Activated CD8-positive, alpha-beta memory T cell treated with anti-CD3 and anti-CD28 coated beads for 4 hours (primary cell): ENCODE measurements at places on chromosomes 4 and X.

DNA sequence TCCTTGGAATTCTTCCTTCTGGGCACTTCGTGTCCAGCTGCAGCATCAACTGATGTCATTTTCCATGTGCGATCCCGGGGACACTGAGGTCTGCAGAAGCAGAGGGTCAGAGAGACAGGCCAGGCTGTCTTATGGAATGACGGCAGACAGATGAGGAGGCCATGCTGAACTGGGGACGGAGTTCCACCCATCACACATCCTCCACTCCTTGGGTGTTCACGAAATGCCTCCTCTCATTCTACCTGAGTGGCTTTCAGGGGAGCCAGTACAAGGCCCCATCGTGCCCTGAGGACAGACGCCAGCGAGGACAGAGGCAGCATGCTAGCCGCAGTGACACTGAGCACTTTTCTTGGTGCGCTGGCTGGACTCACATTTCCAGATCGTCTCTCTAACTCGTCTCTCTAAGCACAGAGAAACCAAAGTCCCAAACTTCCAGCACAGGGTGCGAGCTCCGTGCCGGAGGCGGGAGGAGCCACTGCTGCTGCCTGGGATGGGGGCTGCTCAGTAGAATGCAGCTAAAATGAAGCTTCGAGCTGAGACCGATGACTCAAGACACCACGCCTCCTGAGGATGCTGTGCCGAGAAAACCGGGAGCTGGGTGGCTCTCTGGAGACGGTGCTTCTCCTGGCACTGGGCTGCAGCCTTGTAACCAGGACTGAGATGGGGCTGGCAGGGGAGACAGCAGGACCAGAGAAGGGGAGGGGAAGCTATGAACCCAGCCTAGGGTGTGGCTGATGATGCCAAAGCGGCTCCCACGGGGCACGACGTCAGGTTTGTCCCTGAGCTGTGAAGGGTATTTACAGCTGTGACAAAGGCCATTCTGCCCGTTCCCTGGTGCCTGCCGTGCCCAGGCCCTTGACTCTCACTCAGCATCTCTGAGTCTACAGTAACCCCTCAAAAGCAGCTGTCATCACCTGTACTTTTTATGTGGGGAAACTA lies 8.2 kb downstream of the ABLIM2 start:
- DNase-seq = no peak

DNA sequence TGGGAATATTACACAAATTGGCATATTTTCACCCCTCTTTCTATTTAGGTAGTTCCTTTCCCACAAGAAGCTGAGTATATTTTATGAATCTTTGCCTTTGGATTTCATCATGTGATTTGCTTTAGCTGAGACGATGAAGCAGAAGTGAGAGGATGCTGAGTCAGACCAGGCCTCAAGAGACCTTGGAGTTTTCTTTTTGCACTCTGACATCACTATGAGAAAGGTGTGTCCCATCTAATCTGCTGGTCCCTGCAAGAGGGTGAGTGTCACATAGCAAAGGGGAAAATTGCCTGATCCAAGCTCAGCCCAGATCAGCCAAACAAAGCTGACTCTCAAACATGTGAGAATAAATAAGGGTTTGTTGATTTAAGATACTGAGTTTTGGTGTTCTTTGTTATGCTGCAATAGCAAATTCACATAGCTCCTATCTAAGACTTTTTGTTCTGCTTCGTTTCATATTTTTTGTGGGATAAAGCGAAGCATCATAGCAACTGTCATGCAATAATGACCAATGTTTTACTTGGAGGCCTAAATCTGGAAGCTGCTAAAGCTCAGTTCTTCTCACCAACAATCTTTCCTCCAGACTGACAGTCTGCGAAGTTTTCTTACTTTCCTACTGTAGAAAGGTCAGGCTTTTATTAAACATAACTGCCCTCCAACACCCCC lies 176.9 kb downstream of the PDHA2 start:
- no peak for DNase-seq

- DNase-seq = no peak
These were observed 34.8 kb downstream of the ASMT start for GRCh38 chrX:1649621-1650020.

GRCh38 chrX:38112566-38112965 lies 106.2 kb downstream of the SYTL5 start:
- DNase-seq = no peak

DNA sequence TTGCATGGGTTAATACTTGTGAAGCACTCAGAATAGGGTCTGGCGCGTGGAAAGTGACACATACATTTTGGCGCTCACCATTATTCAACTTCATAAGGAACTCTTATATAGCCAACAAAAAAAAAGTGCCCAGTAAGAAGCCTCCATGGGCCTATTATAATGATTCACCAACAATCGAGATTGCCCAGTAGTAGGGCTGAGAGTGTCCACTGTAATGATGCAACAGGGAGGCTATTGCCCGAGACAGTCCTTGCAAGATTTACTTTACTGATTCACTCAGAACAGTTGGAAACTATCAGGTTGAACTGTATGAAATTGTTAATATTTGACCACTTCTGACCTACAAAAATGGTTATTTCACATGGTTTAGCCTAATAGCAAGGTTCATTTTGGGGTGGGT lies 86.0 kb downstream of the PJA1 start:
- no peak for DNase-seq

DNA sequence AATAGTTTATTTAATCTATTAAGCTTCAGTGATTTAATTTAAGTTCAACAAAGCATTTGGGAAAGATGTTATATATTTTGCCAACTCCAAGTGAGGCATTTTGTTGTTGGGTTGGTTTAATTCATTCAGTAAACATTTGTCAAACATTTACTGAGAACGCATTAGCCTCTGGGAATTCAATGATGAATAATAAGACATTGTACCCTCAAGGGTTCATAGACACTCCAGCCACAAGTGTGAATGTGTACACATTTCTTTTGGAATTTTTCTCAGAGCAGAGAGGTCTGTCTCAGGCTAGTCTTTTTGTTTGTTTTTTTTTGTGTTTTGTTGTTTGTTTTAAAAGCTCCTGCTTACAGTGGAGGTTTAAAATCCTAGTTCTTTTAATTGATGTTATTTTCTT lies 203.9 kb downstream of the SOWAHB start:
- no peak for DNase-seq

DNA sequence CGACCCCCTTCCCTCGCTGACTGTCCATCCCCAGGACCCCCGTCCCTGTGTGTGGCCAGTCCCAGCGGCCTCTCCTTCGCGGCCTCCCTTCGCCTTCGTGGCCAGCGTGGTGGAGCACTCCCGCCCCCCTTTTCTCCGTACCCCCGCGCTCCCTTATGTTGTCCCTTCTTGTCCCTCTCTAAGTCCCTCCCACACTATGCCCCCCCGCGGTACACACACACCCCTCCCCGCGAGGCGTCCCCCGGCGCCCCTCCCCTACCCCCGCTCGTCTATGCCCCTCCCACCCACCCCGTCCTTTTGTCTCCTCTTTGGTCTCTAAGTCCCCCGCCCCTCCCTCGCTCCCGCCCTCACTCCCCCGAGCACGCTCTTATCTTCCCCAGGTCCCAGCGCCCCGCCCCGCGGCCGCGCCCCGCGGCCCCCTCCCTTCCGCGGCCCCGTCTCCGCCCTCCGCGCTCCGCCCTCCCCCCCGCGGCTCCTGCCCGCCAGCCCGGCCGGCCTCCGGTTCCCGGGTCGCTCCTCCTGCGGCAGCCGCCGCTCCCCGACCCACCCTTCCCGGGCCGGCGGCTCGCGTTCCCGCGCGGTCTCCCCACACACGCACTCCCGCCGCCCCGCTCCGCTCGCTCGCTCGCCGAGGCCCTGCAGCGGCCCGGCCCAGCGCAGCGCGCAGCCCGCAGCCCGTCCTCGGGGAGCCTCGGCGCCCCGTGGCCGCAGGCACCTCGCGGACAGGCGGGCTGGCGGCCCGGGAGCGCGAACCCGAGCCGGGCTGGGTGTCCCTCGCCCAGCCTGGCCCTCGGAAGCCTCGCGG lies 26.3 kb downstream of the UTP14A start:
- peak; percentile 57 for DNase-seq

GRCh38 chr4:147313108-147313507 lies 167.8 kb upstream of the EDNRA start:
- no peak for DNase-seq

- no peak for DNase-seq
These were observed 82.2 kb downstream of the SLC9A7 start for GRCh38 chrX:46676399-46677356.

- no peak for DNase-seq
These were observed 63.4 kb upstream of the ENPEP start for GRCh38 chr4:110412354-110413065.

- DNase-seq = no peak
These were observed 123.6 kb downstream of the PDHA2 start for GRCh38 chr4:95963456-95963855.

GRCh38 chr4:127634181-127634580 lies 1.4 kb downstream of the INTU start:
- no peak for DNase-seq

DNA sequence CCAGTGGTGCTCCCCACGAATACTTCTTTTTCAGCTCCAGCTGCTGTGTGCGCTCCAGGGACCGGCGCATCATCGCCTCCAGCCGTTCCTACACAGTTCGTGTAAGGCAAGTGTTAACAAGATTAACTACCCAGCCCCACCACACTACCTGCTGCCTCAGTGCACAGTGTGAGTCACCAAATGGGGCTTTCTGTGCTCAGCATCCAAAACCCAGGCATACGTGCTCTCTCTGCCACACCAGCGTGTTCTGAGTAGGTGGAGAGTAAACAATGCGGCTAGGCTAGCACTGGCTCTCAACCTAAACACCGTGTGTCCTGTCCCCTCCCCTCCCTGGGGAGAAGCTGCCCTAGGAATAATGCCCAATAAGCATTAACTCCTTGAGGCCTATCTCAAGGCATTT lies 60.0 kb downstream of the MAP7D2 start:
- DNase-seq = no peak

GRCh38 chrX:1062351-1062750 lies 150.1 kb downstream of the CRLF2 start:
- no peak for DNase-seq

DNA sequence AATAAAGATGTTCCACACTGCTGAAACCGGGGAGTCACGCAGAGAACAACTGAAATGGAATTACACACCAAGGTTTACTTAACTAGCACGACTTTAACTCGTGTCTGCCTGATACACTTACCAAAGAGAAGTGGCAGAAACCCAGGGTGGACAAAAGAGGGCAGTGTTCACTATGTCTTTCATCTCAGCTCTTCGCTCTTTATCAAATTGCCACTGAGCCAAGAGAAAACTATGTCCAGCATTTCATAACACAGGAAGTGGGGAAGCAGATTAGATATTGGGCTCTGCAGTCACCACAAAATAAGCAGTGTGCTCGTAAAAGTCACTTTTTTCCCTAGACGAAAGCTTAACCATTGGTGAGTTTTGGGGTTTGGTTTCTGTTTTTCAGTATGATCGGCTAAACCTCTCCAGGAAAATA lies 155.7 kb downstream of the CHIC2 start:
- DNase-seq = no peak

DNA sequence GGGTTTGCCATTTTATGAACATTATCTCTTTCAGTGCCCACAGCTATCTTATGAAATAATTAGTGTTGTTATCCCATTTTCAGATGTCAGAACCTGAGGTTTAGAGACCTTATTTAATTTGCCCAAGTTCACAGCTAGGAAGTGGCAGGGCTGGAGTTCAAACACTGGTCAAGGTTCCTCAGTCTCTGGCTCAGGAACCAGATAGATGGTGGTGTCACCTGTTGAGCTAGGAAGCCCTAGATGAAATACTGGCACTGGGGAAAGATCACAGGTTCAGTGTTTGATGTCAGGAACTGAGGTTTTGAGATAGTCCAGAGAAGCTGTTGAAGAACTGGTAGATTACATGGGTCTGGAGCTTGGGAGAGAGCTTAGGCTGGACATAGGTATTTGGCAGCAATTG lies 85.4 kb downstream of the REPS2 start:
- DNase-seq = no peak

GRCh38 chrX:129938081-129938480 lies 32.1 kb downstream of the UTP14A start:
- DNase-seq = no peak

- DNase-seq = no peak
These were observed 22.3 kb upstream of the MAOA start for GRCh38 chrX:43633757-43634156.

GRCh38 chrX:119067023-119067739 lies 5.6 kb upstream of the CT47C1 start:
- DNase-seq = no peak

- no peak for DNase-seq
These were observed 1686.5 kb upstream of the PCDH7 start for GRCh38 chr4:29033703-29034102.

- DNase-seq = no peak
These were observed 137.8 kb upstream of the GPR101 start for GRCh38 chrX:137171626-137172025.

GRCh38 chrX:103846386-103846785 lies 14.3 kb upstream of the RAB9B start:
- no peak for DNase-seq

DNA sequence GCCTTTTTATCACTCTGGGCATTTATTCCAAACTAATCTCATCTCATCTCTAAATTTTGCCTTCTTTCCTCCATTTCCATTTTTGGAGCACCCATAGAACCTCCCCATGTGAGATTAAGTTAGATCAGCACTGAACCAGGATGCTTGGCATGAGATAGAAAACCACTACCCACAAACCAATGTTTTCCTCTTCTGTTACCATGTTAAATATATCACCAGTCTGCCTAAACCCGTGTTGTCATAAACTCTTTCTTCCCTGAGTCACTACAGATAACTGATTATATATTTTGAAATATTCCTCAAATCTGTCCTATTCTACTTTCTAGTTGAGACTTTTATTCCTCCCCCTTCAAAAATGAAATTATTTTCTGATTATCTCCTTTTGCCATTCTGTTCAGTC lies 37.6 kb downstream of the GABRB1 start:
- no peak for DNase-seq

DNA sequence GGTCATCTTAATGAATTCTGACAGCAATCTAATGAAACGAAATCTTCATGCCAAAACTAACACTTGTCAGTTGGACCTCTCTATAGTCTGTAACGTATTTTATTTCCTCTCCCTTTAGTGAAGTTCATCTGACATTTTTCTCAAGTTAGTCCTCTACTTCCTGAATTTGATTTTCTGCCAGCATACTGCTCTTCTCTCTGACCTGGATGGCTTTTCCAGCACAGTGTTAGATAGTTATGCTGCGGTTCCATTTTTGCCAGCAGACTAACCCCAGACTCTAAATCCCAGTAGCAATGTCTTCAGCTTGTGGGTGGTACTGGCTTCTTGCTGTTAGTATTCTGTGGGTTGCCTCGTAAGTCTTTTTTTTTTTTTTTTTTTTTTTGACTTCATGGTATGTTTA lies 146.7 kb upstream of the VEGFC start:
- no peak for DNase-seq

- no peak for DNase-seq
These were observed 170.7 kb upstream of the SMARCAD1 start for GRCh38 chr4:94036964-94037363.
